ENCODE measurements at places on chromosomes 4 and X.

DNA sequence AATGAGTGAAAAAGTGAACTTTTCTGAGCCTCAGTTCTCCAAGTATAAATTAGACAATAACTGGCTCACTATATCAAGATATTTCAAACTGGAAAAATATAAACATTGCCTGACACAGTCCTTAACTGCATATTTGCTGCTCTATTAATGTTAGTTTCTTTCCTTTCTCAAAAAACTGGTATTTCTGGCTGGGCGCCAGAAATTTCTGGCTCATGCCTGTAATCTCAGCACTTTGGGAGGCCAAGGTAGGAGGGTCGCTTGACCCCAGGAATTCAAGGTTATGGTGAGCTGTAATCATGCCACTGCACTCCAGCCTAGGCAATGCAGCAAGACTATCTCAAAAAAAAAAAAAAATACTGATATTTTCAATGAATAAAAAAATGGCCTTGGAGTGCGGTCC is 227.0 kb downstream of the MAGEB17 start:
- DNase-seq, result peak; percentile 4

DNA sequence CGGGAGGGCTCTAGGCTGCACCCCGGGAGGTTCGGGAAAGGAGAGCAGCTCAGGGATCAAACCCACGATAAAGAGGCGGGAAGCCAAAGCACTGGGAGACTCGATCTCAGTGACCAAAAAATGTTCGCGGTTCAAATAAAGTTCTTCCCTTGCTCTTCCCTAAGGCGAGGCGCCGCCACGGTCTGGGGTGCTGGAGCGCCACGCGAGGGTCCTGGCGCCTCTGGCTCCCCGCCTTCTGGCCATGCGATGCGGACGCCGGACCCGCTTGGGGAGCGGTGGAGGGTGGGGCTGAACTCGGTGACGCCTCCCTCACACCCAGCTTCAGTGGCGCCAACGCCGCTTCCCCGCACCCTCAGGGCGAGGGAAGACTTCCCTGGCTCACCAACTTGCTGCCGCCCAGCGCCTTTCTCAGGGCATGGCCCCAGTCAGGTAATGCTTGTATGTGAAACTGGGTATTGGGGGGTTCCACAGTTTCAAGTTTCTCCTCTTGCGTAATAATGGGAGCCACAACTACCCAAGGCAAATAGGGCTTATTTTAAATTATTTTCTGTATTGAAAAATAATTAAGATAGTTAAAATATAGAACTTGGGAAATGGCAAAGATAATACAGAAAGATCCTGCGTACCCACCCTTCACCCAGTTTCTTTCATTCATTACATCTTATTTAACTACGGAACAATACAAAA is at the start of gene QRFPR:
Gene QRFPR, minus strand, starts transcription at position 243 of the 687 bp plus-strand sequence. CDS start 371 bp downstream, outside the sequence.
- no peak for DNase-seq

DNA sequence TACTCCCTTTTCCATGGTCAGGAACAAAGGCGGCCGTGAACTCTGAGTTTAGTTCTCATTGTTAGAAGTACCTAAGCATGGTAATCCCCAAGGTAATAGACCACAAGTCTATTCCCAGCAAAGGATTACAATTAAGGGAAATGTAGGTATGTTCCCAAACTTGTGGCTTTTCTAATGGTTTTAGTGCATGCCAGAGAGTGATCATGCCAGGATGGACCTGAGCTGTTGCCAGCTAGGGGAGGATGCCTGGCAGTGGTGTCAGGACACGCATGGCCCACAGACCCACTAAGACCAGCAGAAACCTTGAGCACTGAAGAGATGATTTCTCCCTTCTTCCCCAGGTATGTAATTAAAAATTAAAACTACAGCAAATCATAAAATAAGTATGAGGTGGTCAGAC is 60.8 kb downstream of the COQ2 start:
- DNase-seq, result no peak

DNA sequence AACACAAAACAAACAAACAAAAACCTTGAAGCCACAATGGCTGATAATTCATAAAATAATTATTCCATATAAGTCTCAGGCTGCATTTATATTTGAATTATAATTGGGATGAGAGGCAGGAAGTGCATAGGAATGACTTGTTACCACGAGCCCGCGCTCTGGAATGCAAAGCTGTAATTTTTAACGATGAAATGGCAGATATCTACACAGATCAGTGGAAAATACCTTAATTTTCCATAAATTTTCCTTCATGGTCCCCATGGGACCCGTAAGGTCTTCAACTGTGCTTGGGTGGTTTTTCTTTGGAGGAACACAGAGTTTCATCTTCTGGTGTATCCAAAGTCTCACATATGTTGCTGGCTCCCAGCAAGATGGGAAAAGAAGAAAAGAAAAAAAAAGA is 226.8 kb downstream of the SHOX start:
- DNase-seq, result no peak
